ENCODE measurements at places on chromosomes 5 and 9. TPM values are rescaled to one million over a fixed set of nuclear protein-coding genes. Genes with fewer than 3 reads are reported as not detected.

Gene CER1
- total RNA-seq: 0.30 TPM

Gene SLC25A2
- 1.4 TPM for total RNA-seq

Gene ZNF658
- total RNA-seq: 9.6 TPM

Gene RNF208
- 0.20 TPM for total RNA-seq
